ENCODE measurements at places on chromosomes 6 and 20.

GRCh38 chr20:32278199-32278643 lies 770 bp downstream of the KIF3B start:
- no peak for DNase-seq

- DNase-seq = no peak
Observed at GRCh38 chr6:16446273-16446672, 207.9 kb downstream of the GMPR start.

DNA sequence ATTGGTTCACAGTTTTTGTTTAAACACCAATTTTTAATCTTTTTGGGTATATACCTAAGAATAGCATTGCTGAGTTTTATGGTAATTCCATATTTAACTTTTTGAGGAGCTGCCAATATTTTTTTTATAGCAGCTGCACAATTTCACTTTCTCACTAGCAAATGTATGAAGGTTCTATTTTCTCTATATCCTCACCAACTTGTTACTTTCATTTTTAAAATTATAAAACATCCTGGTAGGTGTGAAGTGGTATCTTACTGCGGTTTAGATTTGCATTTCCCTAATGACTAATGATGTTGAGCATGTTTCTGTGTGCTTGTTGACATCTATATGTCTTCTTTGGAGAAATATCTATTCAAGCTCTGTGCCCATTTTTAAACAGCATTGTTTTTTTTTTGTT lies 452.1 kb downstream of the GRIK2 start:
- no peak for DNase-seq

- no peak for DNase-seq
Observed at GRCh38 chr6:167462514-167463312, 137.8 kb downstream of the TTLL2 start.

DNA sequence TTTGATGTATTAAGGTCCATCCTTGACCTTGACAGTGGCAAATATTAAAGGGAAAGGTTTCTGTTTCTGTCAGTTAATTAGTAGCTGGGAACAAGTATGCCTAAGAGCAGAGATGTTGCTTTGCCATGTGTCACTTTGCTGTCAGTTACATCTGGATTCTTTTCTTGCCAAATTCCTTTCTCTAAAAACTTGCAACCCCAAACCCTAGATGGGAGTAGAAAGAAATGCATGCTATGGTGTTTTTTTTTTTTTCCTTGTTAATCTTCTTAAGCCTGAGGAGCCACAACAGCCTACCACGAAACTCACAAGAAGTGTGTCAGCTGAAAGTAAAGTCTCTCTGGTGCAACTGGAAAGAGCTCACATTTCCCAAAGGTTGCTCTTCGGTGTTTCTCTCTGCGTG lies 18.0 kb upstream of the CLDN20 start:
- no peak for DNase-seq

DNA sequence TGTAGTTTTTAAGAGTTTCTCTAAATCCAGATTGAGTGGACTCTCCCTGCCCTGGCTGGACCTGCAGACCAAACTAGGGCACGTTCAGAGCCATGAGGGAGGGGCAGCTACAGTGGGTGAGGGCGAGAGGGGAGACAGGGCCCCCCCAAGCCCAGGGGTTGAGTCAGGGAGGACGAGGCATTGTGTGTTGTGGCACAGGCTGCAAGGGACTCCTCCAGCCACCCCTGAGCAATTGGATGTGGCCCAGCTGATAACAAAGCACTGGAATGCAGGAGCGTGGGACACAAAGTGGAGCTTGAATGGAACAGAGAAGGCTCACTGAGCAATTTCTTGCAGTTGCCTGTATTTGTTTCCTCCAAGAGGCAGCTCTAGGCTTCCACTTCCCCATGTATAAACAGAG lies 43.5 kb upstream of the MYL9 start:
- DNase-seq = no peak

- no peak for DNase-seq
Observed at GRCh38 chr6:26124781-26125685, 37.8 kb downstream of the HFE start.

DNA sequence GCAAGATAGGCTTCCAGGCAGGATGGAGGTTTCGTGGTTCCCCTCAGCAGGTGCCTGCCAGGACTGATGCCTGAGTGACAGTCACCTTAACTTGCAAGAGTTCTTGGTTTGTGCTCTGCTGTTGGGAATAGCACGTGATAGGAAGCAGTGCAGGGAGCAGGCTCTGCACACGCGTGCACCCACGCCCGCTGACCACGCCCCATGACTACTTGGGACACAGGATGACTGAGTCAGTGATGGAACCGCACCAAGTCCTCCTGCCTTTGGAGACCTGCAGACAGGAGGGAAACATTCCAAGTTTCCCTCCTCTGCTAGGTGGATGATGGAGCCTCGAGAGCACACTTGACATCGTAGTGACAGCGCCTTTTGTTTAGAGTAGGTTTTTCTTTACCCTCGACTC lies 164.2 kb downstream of the DTNBP1 start:
- no peak for DNase-seq

DNA sequence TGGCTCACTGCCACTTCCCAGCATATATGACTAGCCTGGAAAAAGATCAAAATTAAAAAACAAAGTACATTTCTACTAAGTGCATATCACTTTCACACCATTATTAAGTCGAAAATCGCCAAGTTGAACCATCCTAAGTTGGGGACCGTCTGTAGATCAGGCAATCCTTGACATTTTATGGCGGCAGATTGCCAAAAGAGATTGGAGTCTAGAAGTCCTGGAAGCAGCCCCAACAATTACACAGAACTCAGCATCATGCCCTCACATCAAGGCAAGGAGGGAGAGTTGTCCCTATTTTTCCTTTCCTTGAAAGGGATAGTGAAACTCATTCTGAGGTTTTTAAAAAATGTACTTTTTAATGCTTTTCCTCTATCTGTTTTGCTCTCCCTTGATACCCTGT lies 30.7 kb downstream of the SLC22A3 start:
- no peak for DNase-seq

GRCh38 chr6:7073821-7074525 lies 33.8 kb upstream of the RREB1 start:
- no peak for DNase-seq

GRCh38 chr20:4181956-4182945 lies 166.9 kb upstream of the RNF24 start:
- DNase-seq = no peak

GRCh38 chr20:57525328-57526086 lies 567 bp upstream of the CTCFL start:
- DNase-seq = no peak

DNA sequence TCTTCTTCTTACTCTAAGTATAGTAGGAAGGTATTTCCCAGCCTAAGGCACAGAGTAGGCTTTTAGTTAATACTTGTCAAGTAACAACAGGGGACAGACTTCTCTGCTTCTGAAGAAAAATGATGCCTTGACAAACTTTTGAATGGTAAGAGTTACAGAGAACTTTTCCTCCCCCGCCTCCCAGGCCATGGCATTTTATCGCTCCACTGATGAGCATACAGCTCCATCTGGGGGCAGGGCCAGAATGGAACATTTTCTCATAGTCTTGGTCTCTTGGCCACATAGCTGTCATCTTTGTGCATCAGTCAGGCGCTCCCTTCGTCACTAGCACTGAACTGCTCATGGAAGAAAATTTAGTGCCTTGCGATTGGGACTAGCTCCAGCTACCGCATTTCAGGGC lies 1066.8 kb upstream of the CITED2 start:
- DNase-seq = no peak

DNA sequence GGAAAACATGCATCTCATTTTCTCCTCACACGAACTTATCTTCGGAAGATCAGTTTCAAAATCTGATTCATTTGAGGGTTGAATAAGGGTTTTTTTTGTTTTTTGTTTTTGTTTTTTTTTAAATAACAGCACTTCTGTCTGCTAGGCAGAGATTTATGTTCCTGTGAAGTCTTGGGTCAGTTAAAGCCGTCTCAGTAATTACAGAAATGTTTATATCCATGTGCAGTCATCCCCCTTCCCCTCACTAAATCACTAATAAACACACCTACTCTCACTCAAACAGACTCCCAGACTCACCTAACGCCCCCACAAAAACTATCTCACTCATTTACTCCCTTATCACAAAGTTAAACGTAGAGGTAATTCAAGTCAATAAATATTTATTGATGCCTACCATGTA lies 214.2 kb upstream of the SUPT3H start:
- no peak for DNase-seq

DNA sequence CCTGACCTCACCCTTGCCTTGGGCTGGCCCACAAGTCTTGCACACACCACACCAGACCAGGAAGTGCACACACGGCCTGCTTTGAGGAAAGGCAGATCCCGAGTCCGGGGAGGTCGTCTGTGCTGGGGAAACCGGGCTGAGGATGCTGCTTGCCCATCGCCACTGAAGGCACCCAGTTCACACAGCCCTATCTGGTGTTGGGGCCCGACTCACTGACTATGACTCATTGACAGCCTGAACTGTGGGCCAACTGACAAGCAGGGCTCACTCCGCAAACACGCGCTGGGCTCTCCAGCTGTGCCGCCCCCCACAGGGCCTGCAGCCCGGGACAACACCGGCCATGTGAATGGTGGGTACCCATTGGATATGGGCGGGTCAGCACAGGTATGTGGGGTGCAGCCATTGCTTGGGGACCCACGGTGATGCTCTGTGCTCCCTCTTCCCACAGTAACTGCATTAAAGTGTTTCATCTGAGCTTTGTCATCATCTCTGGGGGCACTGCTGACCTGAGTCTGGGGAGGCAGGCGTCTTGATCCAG lies 1.6 kb downstream of the SAMD10 start:
- no peak for DNase-seq

- DNase-seq = no peak
Observed at GRCh38 chr20:9808166-9808565, 30.7 kb downstream of the PAK5 start.

DNA sequence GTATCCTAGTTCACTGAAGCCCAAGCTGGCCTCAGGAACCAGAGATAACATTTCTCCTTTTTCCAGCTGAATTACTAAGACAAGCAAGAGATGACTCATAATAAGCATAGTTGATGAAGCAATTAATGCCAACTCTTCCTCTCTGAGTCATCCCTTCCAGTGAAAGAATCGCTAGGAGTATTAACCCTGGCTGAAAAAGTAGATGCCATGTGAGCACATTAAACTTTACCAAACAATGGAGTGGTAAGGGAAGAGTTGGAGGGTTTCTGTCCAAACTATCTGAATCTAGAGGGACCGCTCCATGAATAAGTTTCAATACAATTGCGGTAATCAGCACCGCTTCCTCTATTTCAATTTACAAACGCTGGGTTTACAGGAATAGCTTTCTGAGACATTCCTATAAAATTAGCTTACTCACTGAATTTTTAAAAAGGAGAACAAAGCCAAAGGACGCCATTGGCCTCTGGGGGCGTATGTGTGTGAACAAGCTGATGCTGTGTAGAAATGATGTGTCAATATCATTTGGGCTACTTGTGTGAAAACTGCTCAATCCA lies 48.3 kb downstream of the ATXN1 start:
- no peak for DNase-seq

DNA sequence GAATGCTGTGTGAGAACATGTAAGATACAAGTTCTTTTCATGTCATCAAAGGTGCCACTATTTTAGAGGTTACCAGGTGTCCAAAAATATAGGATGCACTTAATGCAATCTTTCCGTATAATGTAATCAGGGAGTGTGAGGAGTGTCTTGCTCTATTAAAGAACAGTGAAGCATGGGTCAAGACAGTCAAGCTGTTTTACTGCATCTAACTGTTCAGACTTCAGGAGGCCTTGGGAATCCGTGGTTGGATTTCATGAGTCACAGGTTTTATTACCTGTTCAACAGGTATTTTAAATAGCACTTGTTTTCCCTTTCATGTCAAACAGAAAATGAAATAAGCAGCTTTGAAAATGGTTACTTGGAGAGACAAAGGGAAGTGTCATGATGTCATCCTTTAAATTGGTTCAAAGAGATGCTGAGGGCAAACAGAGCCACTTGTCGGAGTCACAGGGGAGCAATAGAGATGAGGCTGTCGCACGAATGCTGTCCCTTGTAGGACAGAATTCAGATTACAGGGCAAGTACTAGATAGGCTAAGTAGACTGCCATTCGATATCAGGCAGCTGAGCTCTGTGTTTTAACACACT lies 621.5 kb downstream of the QKI start:
- no peak for DNase-seq

GRCh38 chr6:117906507-117906957 lies 532 bp upstream of the SLC35F1 start:
- no peak for DNase-seq
